DND-41 (cell line): ENCODE measurements at places on chromosomes 1 and 21.

DNA sequence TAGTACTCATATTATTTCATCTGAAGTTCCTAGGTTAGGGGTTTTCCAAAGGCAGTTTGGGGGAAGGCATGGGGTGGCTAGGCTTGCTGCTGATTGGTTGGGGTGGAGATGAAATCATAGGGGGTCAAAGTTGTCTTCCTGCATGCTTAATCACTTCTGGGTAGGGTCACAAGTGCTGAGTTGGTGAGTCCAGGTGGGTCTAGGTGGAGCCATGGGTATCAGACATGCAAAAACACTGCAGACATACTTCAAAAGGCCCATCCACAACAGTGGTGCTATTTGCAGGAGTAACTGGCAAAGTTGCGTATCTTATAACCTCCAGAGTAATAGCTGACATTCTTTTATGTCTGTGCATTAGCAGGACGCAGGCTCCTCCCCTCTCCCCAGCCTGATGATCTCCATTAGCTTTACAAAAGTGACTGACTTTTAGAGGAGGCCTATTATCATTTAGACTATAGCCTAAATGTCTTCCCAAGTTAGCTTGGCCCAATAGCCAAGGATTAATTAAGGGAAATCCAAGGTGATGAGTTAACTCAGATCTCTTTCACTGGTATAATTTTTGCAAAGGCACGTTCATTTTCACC, 374.4 kb upstream of the PRMT6 start:
- DNase-seq, result no peak

GRCh38 chr1:161987872-161988271, 35.8 kb downstream of the OLFML2B start:
- DNase-seq, result no peak

DNA sequence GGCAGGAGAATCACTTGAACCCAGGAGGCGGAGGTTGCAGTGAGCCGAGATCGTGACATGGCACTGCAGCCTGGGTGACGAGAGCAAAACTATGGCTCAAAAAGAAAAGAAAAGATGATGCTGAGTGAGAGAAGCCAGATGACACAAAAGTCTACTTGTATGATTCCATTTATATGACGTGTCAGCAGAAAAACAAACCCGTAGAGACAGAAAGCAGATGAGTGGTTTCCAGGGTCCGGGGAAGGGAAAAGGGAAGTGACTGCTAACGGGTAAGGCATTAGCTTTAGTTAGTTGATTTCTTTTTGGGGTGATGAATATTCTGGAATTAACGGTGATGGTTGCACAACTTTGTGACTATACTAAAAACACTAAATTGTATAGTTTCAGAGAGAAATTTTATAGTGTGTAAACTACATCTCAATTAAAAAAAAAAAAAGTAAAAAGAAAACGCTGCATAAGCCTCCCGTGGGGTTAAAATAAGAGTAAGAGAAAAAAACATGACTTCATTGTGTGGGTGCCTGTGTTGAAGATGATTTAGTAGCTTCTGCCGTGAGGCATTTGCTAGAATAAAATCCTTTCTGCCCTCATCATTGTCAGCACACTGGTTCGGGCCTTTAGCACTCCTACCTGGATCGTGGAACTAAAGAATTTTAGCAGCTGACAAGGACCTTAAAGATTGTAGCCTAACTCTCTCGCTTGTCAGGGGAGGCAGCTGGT, 24.7 kb upstream of the ATP5PO start:
- no peak for DNase-seq

DNA sequence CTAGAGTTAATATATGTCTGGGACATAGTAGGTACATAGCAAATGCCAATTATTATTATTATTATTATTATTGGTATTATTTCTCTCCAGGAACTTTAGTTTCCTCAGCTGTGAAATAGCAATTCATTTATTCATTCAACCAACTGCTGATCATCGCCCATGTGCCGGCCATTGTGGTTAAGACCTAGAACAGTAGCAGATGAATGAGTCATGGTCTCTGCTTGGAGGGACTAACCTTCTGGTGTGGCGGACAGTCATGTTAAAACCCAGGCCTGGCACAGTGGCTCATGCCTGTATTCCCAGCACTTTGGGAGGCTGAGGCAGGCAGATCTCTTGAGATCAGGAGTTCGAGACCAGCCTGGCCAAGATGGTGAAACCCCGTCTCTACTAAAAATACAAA, 23.8 kb upstream of the LDLRAP1 start:
- DNase-seq, result no peak

DNA sequence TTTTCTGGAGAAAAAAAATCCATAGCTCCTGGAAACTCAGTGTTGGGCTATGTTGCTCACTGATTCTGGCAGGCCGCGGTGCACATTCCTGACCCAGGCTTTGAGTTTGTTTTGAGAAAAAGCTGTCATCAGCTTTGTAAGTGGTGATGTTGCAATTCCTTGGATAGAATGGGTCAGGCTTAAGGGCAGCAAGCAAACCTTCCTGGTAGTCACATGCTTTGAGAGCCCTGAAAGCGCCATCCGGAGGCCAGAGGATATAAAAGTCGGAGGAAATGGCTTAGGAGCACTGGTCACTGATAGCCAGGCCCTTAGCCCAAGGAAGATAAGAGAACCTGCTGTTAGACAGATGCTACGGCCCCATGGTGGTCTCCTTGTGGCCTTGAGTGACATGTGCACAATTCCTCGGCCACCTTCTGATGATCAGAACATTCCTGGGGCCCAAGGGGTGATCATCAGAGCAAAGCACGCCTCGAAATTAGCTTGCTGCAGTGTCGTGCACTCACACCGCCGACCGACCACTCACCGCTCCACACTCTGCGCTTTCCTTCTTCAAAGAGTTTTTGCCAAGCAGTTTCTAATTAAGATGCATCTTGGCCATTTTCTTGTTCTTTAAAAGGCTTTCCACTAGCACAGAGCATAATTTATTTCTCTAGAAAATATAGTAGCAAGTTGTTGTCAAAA, 78.6 kb downstream of the MAN1C1 start:
- DNase-seq, result no peak

- DNase-seq, result no peak
Observed at GRCh38 chr1:174818014-174818616, 181.6 kb upstream of the CACYBP start.

- no peak for DNase-seq
Observed at GRCh38 chr1:66693856-66694255, 58.4 kb upstream of the DYNLT5 start.

- no peak for DNase-seq
Observed at GRCh38 chr1:33342041-33342723, 21.3 kb upstream of the A3GALT2 start.

- peak; percentile 30 for DNase-seq
Observed at GRCh38 chr1:89657886-89658285, 25.0 kb downstream of the LRRC8C start.

DNA sequence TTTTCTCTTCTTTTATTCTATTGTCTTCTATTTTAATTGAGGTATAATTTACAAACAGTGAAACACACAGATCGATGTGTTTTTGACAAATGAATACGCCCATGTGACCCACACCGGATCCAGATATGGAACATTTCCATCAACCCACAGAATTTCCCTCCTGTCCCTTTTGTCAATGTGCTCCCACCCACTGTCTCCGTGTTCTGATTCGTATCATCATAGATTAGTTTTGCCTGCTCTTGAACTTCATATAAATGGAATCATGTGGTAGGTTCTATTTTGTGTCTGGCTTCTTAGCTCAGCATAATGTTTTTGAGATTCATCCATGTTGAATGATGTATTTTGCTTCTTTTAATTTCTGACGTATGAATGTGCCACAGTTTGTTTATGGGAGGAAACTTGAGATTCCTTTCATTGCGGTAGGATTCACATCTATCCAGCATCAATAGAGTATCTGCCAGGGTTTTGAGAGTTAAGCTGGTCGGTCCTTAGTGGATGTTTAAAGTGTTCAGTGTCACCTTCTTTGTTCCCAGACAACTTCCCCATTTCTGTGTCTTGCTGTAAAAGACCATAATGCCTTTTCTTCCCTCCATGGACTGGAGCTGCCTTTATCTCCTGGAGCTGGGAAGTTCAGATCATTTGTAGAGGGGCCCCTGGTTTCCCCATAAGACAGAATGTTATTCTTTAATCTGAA, 14.7 kb downstream of the NAV1 start:
- no peak for DNase-seq

DNA sequence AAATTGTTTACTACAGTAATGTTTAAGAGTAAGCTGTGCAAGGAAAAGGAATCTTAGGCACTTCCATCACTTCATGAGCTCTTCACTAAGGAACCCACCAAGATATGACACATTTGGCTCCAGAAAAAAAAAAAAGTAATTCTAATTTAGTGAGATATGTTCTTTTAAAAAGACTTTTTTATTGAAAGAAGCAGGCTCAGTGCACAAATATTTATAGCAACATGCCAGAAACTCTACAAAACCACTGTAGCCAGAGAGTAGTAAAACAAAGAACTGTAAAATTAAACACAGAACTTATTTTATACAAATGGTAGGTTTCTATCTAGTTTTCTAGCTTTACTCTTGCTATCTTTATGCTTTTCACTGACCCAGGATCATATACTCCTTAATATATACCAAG, 434.6 kb upstream of the ADGRL2 start:
- DNase-seq, result no peak

- DNase-seq, result no peak
Observed at GRCh38 chr1:21674957-21675356, 5.8 kb upstream of the RAP1GAP start.

DNA sequence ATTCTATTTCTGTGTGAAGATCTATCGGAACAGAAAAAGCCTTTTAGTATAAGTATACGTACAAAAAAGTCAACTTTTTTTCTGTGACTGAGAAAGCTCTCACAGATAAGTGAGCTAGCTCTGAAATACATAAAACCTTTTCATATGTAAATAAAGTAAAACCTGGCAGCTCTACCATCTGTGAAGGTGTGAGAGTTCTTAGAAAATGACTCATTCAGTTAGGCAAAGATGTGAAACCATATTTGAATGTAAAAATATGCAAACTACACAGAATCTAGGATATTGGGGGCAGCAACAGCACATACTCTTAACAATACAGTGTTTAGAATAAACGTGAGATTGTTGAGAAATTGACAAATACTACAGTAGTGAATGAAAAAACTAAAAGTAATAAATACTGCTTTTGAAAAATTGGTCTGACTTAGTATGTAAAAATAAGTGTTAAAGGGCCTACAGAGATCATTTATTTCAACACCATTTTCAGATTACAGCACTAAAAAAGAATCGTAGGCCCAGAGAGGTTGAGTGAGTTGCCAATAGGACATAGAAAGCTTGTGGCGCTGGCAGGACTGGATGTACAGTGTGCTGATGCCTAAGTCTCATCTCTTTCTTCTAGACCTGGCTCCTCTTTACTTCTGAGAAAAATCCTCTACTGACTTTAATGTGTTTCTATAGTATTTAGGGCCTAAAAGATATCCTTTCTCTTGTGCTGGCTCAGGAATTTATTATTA, 19.8 kb downstream of the ATP6V1G3 start:
- DNase-seq, result no peak

DNA sequence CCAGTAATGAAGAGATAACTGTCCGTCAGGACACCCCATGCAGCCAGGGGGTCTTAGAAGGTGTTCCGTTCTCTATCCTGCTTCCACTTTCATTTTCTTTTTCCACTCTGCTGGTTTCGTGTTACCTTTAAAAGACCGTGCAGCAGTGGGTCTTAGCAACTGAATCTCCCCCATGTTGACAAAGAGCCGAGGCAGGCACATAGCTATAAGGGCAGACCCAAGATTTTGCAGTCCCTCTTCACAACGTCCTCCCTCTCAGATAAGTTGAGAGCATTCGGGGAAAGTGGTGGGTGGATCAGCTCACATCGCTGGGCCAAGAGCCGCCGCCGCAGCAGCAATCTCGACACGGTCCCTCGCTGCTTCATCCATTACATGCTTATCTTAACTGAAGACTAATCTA, 355.5 kb downstream of the LMO4 start:
- DNase-seq, result no peak

DNA sequence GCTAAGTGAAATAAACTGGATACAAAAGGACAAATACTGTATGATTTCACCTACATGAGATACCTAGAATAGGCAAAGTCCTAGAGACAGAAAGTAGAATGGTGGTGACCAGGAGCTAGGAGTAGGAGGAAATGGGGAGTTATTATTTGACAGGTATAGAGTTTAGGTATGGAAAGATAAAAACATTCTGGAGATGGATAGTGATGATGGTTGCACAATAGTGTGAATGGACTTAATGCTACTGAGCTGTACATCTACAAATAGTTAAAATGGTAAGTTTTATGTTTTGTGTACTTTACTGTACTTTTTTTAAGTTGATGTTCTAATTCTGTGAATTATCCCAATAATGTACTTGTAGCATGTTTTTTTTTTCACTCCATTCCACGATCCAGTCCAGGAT, 59.5 kb upstream of the RALGPS2 start:
- no peak for DNase-seq

GRCh38 chr1:208269338-208269666, 25.1 kb upstream of the PLXNA2 start:
- DNase-seq, result no peak

- DNase-seq, result no peak
Observed at GRCh38 chr1:101150670-101151069, 86.1 kb upstream of the S1PR1 start.

- no peak for DNase-seq
Observed at GRCh38 chr21:14582934-14583628, 37.0 kb upstream of the SAMSN1 start.

- no peak for DNase-seq
Observed at GRCh38 chr1:206668351-206668750, 16.4 kb upstream of the MAPKAPK2 start.

DNA sequence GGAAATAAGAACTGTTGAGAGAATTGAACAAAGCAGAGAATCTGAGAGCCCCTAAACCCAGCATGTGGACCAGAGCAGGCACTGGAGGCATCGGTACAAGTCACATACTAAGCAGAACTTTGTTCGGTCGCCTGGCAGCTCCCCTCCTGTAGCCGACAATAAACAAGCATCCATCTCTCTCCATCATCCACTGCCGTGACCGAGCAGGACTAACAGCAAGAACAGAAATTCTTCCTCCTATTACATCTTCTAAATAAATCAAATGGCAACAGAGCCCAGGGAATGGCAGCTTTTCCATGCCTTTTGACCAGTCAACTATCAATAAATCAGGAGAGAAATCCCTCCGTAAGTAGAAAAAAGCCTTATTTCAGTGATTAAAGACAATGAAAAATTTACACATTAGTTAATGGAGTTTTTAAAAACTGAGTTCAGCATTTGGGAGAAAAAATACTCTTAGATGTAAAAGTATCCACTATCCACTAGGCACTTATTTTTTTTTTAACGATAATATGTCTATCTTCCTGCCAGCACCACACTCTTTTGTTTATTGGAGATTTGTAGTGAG, 36.5 kb downstream of the PTPN14 start:
- DNase-seq, result no peak

DNA sequence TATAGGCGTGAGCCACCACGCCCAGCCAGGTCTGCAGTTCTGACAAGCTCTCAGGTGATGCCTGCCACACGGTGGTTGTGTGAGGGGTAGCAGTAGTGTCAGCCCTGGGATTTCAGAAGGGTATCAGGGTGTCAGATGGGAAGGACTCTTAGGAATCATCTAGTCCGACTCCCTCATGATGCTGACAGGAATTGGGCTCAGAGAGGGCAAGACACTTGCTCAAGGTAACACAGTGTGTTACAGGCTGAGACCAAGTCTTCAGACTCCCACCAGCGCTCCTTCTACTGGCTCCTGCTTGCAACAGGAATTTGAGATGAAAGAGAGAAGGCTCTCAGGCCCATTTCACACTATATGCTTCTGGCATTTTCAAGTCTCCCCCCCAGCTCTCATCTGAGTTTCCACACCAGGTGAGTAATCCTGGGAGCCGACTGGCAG, 6.9 kb downstream of the HTR1D start:
- no peak for DNase-seq

- no peak for DNase-seq
Observed at GRCh38 chr1:64004451-64005025, 198.9 kb upstream of the UBE2U start.

GRCh38 chr1:89753761-89754160, 67.1 kb upstream of the LRRC8D start:
- DNase-seq, result no peak

GRCh38 chr1:110786802-110787327, 86.1 kb upstream of the CD53 start:
- no peak for DNase-seq
